Activated CD8-positive, alpha-beta T cell treated with anti-CD3 and anti-CD28 coated beads for 36 hours (primary cell): ENCODE measurements at places on chromosomes 12 and 14.

- no peak for DNase-seq
These were observed 25.0 kb downstream of the OTUB2 start for GRCh38 chr14:94051115-94051514.

- peak; percentile 35 for DNase-seq
These were observed 57.9 kb upstream of the SLC38A2 start for GRCh38 chr12:46430340-46430948.

DNA sequence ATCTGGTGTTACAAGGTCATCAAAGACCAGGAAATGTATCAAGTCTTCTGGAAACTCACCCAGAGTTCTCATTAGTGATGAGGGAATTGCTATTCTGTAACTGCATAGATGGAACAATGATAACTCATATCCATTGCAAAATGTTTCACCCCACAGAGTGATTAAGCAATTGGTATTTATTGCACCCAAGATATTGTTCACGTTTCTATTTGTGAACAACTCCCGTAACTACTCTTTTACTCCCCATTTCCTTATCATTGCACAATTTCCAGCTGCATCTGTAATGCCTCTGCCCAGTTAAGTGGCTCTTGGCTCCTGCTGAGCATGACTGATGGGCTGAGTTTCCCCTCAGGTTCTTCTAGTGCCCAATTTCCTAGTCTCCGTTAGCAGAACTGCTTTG, 108.7 kb upstream of the PRICKLE1 start:
- DNase-seq: no peak

DNA sequence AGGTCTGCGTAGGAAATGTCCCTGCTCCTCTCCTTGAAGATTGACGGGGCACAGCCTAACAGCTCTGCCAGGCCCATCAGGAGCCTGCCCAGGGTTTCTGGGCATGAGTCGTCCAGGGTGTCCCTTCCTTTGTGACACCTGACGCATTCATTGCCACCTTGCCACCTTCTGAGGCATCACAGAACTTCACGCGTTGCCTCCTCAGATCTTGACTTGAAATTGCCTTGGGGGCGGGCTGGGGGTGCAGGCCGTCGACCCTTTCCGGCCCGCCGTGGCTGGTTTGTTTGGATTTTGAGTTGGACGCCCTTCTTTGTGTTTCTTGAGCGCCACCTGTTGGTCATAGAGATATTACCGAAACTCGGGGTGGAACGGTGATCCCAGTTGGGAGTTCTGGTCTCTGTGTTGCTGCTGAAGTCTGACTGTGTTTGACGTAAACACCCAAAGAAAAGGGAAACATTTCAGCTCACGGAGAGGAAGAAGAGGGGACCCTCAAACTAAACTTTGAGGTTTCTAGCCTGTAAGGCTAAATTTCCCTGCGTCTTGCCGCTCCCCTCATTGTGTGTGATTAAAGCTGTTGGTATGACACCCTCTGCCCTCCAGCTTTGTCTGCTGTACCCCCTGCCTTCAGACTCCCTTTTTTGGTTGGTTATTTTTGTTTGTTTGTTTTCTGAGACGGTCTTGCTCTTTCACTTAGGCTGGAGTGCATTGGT, 44.6 kb downstream of the MLXIP start:
- peak; percentile 84 for DNase-seq

- DNase-seq: no peak
These were observed 4.9 kb upstream of the SENP1 start for GRCh38 chr12:48110691-48111311.

DNA sequence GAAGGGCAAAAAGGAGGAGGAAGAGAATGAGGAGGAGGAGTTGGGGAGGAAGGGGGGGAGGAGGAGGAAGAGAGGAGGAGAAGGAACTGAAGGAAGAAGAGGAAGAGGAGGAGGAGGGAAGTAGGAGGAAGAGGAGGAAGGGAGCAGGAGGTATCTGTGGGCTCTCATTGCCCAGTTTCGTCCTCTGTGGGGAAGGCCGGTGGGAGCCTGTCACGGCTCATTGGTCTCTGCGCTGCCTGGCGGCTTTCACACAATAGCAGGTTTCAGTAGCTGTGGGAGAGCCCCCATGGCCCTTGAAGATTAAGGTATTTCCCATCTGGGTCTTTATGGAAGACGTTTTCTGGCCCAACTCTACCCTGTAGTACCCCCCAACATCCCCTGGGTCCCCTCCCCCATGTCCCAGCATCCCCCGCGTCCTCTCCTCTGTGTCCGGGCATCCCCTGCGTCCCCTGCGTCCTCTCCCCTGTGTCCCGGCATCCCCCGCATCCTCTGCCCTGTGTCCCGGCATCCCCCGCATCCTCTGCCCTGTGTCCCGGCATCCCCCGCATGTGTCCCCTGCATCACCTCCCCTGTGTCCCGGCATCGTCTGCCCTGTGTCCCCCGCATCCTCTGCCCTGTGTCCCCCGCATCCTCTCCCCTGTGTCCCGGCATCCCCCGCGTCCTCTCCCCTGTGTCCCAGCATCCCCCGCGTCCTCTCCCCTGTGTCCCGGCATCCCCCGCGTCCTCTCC, 278.2 kb upstream of the SFSWAP start:
- no peak for DNase-seq

- DNase-seq: no peak
These were observed 25.2 kb upstream of the BHLHE41 start for GRCh38 chr12:26149968-26150500.
